ENCODE measurements at places on chromosomes 1 and 21.

DNA sequence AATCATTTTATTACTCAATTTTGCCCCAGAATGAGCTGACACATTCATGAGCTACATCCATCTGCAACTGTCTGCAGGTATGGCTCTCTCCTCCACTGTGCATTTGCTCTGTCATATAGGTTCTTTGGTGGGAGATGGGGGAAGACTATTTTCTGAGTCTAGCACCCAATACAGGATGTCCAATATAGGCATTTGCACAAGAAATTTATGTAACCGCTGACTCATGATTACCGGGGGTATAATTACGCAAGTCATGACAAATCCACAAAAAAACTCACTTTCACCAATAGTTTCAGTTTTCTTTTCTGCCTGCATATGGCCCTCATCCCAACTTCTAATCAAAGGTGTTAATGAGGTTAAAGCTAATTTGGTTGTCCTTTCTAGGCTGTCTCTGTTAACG, 17.5 kb upstream of the VSIG8 start:
- DNase-seq = no peak

- no peak for DNase-seq
These were observed 14.7 kb upstream of the GUCA2A start for GRCh38 chr1:42179275-42179674.

GRCh38 chr1:245988393-245989078, 518.5 kb downstream of the SMYD3 start:
- no peak for DNase-seq

GRCh38 chr1:84668185-84668584, 22.1 kb downstream of the SSX2IP start:
- DNase-seq = no peak

DNA sequence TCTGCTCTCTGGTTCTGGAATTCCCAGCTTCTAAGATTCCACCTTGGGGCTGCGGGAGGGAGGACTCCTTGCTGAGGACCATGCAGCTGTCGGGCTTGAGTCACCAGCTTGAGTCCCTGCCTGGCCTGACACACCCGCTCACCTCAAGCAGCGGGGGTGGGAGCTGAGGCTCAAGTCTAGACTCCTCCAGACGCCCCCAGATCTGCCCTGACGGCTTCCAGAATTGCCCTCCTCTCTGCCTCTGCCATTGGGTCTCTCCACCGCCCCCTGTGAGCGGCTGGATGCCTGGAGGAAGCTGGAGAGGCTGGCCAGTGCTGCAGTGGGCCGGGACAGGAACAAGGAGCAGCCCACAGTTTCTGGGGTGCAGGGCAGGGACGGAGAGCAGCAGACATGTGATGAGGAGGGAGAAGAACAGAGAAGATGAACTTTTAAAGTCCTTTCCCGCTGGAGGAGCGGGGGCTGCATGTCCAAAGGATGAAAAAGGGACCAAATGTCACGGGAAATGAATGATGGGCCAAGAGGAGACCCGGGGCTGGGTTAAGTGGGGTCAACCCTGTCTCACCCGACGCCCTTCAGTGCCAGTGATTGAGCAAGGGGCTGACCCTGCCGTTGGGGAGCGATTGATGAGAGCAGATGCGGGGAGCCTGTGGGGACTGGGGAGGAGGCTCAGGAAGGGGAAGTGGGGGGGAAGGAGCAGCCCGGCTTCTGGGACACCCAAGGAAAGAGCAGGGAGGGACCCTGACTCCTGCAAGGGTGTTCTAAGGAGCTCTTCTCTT, 13.5 kb downstream of the CRABP2 start:
- no peak for DNase-seq

All from right atrium auricular region (tissue), 2 donors.